AG09319 (cell line): ENCODE measurements at places on chromosomes 4 and X.

GRCh38 chr4:90495211-90495610 lies 368.0 kb downstream of the CCSER1 start:
- DNase-seq: no peak

GRCh38 chr4:125097729-125098128 lies 217.0 kb upstream of the FAT4 start:
- no peak for DNase-seq

DNA sequence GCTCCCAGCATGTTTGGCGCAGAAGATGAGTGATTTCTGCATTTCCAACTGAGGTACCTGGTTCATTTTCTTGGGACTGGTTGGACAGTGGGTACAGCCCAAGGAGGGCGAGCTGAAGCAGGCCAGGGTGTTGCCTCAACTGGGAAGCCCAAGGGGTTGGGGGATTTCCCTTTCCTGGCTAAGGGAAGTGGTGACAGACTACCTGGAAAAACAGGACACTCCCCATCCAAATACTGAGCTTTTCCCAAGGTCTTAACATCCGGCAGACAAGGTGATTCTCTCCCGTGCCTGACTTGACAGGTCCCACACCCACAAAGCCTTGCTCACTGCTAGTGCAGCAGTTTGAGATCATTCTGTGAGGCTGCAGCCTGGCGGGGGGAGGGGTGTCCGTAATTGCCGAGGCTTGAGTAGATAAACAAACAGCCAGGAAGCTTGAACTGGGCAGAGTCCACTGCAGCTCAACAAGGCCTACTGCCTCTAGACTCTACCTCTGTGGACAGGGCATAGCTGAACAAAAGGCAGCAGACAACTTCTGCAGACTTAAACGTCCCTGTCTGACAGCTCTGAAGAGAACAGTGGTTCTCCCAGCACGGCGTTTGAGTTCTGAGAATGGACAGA lies 307.7 kb upstream of the ARSJ start:
- DNase-seq: no peak

- no peak for DNase-seq
Observed at GRCh38 chrX:22159071-22159470, 113.6 kb upstream of the CBLL2 start.

- DNase-seq: no peak
Observed at GRCh38 chr4:5874811-5875449, 18.0 kb downstream of the CRMP1 start.

DNA sequence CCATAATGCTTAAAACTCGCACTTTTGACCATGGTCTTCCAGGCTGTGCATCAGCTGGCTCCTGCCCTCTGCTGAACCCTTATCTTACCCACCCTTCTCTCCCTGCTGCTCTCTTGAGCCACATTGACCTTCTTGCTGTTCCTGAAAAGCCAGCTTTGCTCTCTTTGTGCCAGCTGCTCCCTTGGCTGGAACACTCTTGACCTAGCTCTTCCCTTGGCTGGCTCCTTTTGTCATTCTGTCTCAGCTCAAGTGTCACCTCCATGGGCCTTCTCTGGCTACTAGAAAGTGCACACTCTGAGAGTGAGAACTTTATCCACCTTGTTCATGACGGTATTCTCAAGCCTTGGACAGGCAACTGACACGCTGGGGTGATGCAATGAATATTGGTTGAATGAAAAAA lies 112.1 kb downstream of the MGST2 start:
- no peak for DNase-seq

- DNase-seq: no peak
Observed at GRCh38 chrX:22889819-22890218, 109.9 kb upstream of the DDX53 start.

DNA sequence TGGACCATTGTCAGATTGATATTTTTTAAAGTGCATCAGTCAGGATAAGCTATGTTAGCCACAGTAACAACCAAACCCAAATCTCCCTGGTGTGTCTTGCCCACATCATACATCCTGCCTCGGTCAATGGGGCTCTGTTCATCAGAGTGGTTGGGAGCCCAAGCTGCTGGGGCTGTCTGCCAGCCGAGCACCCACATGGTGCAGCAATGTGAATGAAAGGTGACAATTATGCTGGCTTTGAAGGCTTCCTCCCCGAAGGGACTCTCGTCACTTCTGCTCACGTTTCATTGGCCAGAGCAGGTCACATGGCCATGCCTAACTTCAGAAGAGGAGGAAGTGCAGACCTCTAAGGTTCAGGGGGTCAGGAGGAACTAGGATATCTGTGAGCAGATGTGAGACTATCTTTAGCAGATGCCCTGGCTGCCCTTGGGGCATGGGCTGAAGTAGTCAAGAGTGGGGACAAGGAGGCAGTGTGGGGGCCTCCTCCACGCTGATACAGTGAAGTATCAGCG lies 1.3 kb upstream of the JAKMIP1 start:
- no peak for DNase-seq

DNA sequence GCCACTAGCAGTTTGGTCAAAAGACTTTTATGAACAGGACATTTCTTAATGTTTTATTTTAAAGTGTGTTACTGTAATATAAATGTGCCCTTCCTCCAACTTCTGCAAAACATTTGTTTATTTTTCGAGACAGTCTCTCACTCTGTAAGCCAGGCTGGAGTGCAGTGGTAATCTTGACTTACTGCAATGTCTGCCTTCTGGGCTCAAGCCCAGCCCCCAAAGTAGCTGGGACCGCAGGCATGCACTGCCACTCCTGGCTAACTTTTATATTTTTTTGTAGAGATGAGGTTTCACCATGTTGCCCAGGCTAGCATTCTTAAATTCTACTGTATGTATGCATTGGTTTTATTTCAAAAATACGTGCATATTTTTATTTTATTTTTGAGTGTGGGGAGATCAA lies 1201.9 kb downstream of the STIM2 start:
- no peak for DNase-seq

GRCh38 chr4:152626790-152627189 lies 53.0 kb downstream of the TMEM154 start:
- no peak for DNase-seq

DNA sequence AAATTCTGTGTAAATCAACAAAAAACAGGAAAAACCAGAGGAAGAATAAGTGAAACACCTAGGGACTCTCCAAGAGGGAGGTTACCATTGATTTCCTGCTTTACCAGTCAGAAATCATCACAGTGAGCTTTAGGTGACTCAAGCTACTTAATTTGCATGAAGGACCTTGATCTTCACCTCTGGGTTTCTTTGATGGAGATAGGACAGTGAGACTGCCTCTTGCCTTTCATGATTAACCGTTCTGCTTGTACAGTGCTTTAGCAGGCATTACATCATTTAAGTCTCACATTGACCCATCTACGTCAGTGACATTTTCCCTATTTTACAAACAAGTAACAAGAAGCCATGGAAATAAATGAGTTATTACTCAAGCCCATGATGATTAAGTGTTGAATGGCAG lies 3.4 kb upstream of the GK start:
- no peak for DNase-seq

DNA sequence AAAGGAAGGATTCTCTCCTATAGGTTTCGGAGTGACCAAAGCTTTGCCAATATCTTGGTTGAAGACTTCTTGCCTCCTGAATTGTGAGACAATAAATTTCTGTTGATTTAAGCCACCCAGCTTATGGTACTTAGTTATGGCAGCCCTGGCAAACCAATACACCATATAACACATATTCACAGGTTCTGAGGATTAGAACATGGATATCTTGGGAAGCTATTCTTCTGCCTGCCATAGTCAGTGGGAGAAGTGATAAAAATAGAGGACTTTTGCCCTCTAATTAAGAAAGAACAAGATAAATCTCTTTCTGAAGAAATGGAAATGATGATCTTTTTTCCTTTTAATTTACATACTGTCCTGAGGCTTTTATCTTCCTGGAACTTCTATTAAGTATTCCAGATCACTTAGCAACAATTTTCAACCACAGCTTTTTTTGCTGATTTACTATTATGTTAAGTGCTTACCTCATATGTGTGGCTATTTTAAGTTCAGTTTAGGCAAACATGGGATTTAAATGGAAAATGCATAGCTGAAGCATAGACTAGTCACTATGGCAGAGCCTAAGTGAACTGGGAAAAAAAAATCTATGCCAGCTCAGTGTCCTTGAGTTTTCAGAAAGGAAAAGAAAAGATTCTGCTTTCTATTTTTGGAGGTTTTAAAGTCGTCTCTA lies 381.7 kb downstream of the STPG2 start:
- no peak for DNase-seq

DNA sequence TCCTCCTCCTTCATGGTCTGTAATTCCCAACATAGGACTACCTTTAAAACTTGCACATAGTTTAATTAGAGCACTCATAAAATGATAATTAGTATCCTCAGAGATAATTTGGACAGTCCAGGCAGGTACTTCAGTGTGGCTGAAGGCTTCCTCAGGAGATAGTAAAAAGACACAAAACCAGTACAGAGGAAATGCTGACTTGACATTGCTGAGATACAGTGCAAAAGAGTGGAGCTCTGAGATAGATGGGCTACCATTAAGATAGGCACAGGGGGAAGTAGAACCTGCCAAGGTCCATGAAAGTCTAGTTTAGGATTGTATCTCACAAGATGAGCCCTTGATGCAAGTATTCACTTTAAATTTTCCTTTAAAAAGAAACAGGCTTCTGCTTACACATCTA lies 91.0 kb downstream of the USP9X start:
- no peak for DNase-seq
